Esophagus squamous epithelium (tissue), 5 donors: ENCODE measurements at places on chromosomes 3 and 15.

DNA sequence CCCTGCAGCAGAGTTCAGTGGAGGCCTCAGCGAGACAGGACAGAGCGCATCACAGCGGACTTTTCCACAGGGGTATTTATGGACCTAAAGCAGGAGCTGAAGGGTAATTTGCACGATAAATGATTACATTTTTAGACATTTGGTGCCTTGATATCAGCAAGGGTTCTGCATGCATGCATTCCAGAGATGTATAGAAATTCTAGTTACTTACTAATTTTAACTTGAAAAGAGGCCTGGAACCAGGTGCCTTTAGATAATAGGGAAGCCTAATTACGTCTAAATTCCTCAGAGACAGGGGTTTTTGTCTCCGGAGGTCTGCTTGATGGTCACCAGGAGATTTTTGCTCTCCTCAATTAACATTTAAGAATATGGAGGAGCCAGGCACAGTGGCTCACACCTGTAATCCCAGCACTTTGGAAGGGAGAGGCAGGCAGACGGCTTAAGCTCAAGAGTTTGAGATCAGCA is 79.8 kb upstream of the MFGE8 start:
- DNase-seq, result no peak

DNA sequence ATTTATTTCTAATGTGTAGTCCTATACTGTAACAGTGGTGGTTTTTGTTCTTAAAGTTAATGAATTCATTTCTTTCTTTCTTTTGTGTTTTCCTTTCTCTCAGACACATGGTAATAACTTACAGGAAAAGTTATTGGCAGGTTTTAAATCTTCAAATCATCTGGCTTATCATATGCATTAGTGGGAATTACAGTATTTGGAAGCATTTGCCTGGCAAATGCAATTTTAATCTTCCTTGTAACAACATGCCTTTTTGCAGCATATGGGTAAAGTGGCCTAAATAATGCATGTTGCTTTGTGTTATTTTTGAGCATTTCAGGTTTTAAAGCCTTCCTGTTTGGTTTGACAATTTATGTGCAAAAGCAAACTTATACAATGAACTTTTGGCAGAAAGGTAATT is 66.8 kb downstream of the GALK2 start:
- DNase-seq, result no peak

DNA sequence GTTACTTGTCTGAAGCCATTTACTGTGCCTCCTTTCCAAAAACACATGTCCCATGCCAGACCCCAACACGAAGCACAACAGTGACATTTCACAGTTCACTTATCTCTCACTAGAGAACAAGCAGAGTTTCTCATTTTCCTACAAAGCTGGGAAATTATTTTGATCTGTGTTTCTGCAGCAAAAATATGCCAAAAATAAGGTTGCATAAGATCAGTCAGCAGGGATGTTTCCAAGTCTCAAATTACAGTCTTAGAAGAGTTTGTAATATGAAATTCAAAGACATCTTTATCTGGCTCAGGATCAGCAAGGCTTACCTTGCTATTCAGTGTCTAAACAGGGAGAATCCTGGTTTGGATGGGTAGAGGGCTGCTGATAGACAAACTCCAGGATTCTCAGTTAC is 75.5 kb downstream of the GJD2 start:
- no peak for DNase-seq

DNA sequence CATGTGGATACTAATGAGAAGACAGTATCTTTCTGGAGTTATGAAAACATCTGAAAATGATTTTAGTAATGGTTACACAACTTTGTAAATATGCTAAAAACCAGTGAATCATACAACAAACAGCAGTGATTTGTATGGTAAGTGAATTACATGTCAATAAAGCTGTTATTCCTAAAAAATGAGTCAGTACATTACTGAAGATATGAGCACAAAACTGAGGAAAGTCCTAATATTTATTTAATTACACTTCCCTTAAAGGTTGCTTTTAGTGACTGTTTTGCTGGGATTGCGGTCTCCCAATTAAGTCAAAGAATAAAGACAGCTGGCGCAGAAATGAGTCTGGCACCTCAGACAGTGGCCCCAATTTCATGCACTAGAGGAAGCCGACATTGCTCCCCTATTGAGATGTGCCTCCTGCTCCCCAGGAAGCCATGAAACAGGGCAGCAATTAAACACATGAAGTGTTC is 50.9 kb upstream of the FSIP1 start:
- DNase-seq, result no peak

- no peak for DNase-seq
Measured at GRCh38 chr3:108448593-108448992, 61.8 kb downstream of the MYH15 start.

DNA sequence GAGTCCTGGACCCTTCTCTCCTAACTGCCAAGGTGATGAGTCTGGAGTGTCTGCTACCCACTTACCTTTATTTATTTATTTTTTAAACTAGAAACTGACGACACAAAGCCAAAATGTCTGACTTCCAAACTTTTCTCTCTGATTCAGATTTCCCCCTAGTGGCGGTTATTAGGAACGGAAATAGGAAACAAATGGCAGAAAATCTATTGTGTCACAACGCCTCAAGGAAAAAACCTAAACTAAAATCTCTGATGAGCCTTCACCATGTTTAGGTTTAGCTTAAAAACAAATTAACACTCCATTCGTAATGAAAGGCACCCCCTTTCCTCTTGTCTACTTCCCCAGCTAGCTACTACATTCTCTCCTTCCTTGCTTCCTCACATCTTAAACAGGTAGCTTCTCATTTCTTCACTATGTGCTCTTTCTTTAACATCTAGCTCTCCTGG is 94.0 kb upstream of the MEX3B start:
- no peak for DNase-seq

DNA sequence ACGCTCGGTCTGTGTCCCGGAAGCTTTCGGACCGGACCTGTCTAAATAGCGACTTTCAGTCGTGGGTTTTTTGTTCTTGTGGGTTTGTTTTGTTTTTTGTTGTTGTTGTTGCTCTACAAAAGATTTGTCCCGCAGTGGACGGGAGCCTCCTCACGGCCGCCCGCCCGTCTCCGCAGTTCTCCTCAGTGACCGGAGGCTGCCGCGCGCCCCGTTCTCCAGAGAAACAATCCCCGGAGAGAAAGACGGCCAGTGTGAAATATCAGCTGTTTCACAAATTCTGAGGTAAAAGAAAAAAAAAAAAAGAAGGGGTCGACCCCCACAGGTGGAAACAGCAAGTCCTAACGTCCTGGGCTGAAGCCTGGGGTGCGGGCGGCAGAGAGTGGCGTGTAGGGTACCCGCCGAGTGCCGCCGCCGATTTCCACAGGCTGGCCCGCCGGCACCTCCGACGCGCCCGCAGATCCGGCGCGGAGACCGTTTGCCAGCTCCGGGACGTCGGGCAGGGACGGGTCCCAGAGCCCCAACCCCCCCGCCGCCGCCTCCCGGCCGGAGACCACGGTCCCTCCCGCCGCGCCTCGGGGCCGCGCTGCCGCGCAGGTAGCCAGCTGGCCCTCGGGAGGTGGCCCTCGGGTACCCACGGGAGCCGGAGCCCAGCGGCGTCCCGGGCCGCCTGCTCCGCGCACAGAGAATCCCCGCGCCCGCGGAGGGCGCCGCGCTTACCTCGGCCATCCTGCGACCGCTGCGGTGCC is 478 bp downstream of the BNC1 start:
- DNase-seq, result no peak

- no peak for DNase-seq
Measured at GRCh38 chr3:100803711-100804110, 94.4 kb downstream of the TFG start.

- DNase-seq, result no peak
Measured at GRCh38 chr15:98684436-98684835, 36.1 kb downstream of the IGF1R start.
